ENCODE measurements at places on chromosomes 3 and 15.
A peak's percentile ranks its signal among the peaks of the same experiment; 100 is the strongest.

DNA sequence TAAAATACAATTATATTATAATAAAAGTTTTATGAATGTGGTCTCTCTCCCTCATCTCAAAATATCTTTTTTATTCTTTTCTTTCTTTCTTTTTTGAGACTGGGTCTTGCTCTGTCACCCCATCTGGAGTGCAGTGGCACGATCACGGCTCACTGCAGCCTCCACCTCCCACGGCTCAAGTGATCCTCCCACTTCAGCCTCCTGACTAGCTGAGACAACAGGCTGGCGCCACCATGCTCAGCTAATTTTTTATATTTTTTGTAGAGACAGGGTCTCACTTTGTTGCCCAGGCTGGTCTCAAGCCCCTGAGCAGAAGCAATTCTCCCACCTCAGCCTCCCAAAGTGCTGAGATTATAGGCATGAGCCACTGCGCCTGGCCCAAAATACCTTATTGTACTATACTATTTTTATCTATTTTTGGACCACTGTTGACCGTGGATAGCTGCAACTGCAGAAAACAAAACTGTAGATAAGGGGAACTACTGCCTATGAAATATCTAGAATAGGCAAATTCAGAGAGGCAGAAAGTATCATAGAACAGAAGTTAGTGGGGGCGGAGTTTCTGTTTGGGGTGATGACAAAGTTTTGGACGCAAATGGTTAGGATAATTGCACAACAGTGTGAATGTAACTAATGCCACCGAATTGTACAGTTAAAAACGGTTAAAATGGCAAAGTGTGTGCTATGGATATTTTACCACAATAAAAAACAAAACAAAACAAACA, 66.6 kb downstream of the SLC12A8 start:
- DNase-seq: no peak

DNA sequence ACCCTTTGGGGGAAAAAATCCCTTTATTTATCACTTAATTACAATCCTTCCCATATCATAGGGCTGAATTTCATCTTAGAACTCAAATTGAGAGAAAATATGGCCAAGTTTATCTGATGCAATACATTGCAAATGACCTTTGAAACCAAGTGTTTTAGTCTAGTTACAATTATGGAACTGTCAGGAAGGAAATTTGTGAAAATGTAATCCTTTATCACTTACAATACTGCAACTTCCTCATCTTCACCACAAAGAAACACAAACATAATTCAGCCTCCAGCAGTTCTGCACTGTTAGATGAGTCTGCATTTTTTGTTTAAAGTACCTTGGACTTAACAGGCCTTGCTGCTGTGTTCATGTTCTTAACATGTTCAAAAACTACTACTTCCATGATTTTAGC, 4.6 kb downstream of the CCPG1 start:
- DNase-seq: no peak

DNA sequence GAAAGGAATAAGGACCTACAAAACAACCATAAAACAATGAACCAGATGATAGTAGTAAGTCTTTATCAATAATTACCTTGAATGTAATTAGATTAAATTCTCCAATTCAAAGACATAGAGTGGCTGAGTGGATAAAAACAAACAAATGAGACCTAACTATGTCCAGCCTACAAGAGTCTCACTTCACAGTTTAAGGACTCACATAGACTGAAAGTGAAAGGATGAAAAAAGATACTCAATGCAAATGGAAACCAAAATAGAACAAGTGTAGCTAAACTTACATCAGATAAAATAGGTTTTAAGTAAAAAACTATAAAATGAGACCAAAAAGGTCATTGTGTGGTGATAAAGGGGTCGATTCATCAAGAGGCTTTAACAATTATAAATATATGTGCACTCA, 21.9 kb upstream of the NR1I2 start:
- no peak for DNase-seq

GRCh38 chr3:14462738-14463137, 60.3 kb downstream of the SLC6A6 start:
- DNase-seq: no peak

- no peak for DNase-seq
Measured at GRCh38 chr15:67915461-67916374, 75.9 kb upstream of the RNU6-1 start.

DNA sequence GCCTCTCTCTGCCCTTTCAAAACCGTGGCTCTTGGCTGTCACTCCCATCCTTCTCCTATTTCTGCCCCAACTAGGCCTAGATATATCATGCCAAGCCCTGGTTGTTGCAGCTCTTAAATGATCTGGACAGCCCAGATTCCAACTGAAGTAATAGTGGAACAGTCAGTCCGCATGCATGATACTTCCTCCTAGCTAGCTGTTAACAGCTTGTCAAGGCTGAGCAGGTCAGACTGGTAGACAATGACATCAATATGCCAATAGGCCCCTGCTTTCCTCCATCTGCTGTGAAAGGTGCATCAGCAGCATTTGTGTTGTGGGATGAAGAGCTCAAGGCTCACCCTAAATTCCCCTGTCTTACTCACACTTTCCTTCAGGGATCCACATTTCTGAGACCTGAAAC, 527.7 kb upstream of the TGFBR2 start:
- DNase-seq: no peak

GRCh38 chr3:197746209-197746608, 3.5 kb upstream of the FYTTD1 start:
- DNase-seq: no peak

DNA sequence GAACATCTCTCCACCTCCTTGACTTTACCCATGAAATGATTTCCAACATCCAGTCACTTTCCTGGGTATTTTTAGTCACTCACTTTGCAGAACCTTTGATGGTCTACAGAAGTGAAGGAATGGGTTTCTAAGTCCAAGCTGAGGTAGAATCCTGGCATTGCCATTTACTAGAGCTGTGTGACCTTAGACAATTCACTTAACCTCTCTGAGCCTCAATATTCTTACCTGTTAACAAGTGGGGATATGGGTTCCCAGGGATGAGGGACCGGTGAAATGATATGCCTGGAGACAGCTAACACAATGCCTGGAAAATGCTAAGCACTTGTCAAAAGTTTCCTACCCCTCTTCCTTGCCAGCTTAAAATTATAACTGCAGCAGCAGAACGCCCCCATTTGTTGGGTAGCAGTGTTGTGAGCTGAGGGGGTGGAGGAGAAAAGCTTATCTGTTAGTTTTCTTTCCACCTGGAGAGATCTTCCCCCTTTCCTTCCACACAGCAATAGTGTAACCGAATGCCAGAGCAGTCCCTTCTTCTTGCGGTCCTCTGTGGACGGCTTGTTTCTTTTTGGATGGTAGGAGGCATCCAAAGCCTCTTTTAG, 319.2 kb upstream of the LRRFIP2 start:
- no peak for DNase-seq

DNA sequence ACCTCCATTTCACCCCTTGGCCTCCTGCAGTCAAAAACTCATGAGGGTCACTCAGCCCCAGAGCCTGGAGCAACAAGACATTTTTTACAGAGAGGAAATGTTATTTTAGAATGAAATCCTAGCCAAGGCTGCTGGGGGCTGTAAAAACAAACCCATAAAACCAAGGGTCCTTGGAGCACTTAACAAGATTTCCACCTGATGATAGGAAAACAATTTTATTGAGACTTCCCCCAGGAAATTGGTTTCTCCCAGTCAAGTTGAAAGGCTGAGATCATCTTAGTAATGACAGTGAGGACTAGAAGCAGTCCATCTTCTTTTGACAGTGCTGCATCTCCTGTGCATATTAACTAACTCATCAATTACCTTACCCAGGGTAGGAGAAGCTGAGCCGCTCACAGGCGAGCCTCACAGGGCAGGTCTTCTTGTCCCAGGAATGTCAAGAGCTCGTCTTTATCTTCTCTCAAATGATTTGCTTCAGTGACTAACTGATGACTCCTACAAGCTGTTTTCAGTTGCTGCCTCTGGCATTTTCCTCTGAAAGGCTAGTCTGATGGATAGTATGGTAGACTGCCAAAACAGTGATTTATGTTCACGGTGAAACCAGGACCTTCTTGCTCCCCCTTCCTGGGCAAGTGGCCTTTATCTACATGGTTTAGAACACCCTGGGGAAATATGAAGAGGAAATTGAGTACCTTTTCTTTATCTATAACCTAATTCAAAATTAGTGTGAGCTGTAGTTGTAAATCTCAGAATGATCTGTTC, 34.6 kb upstream of the AEN start:
- DNase-seq: no peak

- no peak for DNase-seq
Measured at GRCh38 chr3:16932877-16933276, 48.1 kb downstream of the PLCL2 start.

GRCh38 chr3:154540950-154541604, 111.1 kb upstream of the GPR149 start:
- DNase-seq: no peak

GRCh38 chr15:98401029-98401428, 247.3 kb upstream of the IGF1R start:
- DNase-seq: no peak

DNA sequence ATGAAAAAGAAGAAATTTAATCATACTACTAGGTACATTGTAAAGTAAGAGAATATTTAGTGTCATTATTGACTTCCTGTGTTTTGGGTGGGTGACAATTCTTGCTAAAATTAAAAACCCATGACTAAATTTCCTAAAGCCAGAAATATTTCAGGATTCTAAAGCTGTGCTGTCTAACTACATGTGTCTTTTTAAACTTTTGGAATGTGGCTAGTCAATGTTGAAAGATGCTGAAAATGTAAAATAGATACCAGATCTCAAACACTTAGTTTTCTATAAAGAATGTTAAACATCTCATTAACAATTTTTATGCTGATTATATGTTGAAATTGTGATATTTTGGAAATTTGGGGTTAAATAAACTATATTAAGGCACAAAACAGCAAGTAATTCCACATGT, 308.9 kb upstream of the TMCO5A start:
- DNase-seq: no peak

GRCh38 chr3:128275316-128276145, 122.2 kb downstream of the EEFSEC start:
- no peak for DNase-seq

DNA sequence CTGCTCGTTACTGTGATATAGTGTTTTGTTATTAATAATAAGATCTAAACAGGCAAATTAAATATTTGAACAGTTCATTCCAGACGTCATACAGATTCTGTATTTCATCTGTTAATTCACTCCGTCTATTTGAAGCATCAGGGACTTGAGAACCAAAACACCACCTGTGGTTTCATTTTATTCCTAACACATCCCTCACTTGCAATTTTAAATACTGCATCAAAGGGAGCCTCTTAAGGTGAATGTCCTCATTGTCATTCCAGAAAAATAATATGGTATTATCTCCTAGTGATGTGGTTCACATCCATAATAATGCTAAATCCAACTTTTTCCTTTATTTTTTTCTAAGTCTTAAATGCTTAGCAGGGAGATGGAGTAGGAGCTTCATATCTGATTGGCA, 1390.9 kb upstream of the CADM2 start:
- no peak for DNase-seq

DNA sequence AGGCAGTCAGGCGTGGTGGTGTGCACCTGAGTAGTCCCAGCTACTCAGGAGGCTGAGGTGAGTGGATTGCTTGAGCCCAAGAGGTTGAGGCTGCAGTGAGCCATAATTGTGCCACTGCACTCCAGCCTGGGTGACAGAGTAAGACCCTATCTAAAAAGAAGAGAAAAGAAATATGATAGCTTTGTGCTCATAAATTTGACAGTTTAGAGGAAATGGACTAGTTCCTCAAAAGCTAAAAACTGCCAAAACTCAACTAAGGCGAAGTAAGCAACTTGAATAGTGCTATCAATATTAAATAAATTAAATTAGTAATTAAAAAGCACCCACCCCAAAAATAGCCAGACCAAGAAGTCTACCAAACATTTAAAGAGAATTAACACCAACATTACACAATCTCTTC, 24.5 kb upstream of the SLC15A2 start:
- DNase-seq: no peak

DNA sequence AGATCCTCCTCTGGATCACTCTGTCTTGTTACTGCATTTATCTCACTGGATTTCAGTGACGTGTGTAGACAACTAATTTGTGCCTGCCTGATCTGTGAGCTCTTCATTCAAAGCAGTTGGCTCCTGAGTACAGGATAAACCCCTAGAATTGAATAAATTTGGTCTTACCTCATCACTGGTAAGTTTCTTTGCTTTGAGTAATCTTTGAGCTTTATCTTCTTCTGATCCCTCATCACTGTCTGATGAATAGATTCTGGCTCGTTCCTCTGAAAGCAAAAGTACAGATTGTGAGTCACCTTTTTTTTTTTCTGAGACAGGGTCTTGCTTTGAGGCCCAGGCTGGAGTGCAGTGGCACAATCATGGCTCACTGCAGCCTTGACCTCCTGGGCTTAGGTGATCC, 24.5 kb downstream of the LEO1 start:
- no peak for DNase-seq

- no peak for DNase-seq
Measured at GRCh38 chr3:81778678-81779182, 17.3 kb upstream of the GBE1 start.

- DNase-seq: peak; percentile 16
Measured at GRCh38 chr15:43285609-43286037, 18.9 kb upstream of the TGM5 start.

- no peak for DNase-seq
Measured at GRCh38 chr15:92343924-92344643, 49.6 kb upstream of the ST8SIA2 start.

- no peak for DNase-seq
Measured at GRCh38 chr3:110164632-110165369, 827.5 kb upstream of the DPPA4 start.

DNA sequence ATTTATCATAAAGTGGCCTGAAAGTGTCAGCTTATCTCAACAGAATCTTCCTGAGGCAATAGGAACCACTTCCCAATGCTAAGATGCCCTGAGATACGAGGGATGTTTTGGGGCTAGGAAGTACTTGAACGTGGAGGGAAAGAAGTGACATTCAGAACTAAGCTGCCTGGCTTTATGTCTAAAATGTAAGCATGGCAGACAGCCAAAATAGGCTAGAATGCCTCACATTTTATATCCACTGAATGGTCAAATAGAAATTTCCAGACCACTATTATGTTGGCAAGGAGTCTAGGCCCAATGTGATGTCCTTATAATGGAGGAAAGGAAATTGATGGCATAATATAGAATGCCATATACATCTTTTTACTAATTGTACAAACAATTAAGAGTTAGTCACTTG, 154.9 kb downstream of the PEX5L start:
- DNase-seq: no peak

DNA sequence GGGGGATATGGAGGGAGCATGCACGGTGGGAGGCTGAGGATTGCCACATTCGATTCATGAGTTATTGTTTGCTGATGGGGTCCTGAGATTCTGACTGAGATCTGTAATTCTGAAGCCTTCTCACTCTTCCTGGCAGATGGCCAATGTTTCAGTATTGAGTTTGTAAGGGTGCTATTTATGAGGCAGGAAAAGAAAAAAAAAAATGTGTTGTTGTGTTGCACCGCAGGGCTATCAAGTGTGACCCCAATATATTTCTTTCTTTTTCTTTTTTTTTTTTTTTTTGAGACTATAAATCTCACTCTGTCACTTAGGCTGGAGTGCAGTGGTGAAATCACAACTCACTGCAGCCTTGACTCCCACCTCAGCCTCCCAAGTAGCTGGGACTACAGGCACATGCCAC, 3.2 kb upstream of the SENP2 start:
- no peak for DNase-seq

All from stimulated activated CD8-positive, alpha-beta memory T cell treated with anti-CD3 and anti-CD28 coated beads, Interleukin-2, amount 100 ng/mL, for 1 hour (primary cell).